ENCODE measurements at places on chromosomes 13 and 19.

DNA sequence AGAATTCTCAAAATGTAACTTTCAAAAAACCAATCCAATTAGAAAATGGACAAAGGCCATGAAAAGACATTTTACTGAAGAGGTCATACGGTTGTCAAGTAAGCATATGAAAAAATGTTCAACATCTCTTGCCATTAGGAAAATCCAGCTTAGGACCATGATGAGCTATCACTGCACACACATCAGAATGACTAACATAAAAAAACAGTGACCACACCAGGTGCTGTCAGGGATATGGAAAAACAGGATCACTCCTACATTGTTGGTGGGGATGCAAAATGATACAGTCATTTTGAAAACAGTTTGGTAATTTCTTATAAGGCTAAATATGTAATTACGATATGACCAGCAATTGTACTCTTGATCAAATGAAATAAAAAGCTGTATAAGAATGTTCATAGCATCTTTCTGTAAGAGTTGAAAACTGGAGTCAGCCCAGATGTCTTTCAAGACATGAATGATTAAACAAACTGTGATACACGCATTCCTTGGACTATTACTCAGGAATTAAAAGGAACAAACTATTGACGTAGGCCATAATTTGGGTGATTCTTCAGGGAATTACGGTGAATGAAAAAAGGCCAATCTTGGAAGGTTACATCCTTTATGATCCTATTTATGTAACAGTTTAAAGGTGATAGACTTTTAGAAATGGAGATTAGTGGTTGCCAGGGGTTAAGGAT, 26.9 kb upstream of the RCBTB2 start:
- no peak for DNase-seq

- peak; percentile 13 for DNase-seq
These were observed 752 bp upstream of the EDNRB start for GRCh38 chr13:77919246-77919920.

DNA sequence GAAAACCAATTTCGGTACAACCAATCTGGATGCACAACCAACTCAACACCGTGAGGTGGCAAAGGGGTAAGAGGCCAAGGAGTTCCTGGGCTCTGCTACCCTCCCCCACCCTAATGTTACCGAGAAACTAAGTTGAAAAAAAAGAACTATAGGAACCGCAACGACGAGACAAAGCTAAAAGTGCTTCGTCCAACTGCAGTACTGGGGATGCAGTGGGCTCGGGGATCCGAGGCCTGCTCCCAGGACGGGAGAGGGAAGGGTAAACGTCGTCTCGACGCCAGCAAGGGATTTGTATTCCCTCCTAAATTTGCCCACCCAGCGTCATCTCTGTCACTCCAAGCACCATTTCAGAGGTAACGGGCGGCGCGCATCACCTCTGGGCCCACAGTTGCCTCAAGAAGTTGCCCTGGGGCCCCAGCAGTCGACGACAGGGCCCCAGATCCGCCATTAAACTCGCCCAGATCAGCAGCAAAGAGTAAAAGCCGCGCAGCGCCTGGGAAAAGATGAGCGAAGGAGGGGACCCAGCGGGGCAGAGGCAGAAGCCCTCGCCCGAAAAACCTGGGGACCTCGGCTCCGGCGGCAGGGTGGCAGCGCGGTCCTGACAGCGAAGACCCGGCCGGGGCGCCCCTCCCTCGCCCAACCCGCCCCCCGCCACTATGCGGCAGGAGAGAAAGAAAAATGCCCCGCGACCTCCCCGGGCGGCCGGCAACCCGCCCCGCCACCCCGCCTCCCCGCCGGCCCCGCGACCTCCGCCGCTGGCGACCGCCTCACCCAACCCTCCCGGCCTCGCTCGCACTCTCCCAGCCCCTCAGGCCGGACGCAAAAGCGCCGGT, 752 bp downstream of the ZMYM5 start:
- DNase-seq: peak; percentile 76

GRCh38 chr13:67100730-67101129, 129.4 kb downstream of the PCDH9 start:
- no peak for DNase-seq

- no peak for DNase-seq
These were observed 822 bp upstream of the RFXAP start for GRCh38 chr13:36817996-36818803.

- no peak for DNase-seq
These were observed 46.1 kb upstream of the TSC22D1 start for GRCh38 chr13:44622261-44622660.

DNA sequence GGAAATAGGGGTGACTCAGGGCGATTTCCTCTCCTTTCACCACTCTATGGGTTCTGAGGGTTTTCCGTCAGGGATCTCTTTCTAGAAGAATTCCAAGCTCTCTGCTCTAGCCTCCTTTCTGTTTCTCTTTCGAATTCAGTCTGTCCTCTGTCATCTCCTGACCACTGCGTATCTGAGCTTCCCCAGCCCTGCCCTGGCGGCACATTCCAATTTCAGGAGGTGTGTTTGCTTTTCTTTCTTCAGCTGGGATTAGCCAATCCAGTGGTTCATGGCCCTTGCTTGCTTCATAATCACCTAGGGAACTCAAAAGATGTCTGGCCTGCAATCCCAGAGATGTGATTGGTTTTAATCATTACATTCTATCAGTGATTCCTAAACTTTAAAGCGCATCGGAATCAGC, 9.4 kb downstream of the IFNL2 start:
- DNase-seq: no peak

DNA sequence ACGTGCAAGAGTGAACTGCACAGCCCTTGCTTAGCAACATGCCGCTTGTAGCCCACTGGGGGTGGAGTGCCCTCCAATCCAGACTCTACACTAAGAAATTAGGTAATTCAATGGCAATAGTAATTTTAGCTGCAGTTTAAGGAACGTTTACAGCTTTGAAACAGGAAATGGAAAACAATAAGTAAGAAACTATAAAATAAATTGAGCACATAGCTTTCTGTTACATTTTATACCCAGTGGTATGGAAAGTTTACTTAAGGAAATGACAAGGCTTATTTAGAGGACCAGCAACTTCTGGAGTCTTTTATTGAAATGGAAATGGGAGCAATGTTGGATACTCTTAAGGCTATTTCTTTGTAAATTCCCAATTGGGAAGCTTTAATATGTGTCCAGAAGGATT, 373.2 kb downstream of the KCNRG start:
- DNase-seq: no peak

- no peak for DNase-seq
These were observed 133.2 kb downstream of the STARD13 start for GRCh38 chr13:33152389-33152788.

- peak; percentile 61 for DNase-seq
These were observed 3.0 kb downstream of the PEG3 start for GRCh38 chr19:56837492-56838023.

GRCh38 chr19:33312065-33312464, 9.7 kb upstream of the CEBPA start:
- DNase-seq: no peak

GRCh38 chr13:109963960-109964563, 177.7 kb upstream of the IRS2 start:
- DNase-seq: no peak

DNA sequence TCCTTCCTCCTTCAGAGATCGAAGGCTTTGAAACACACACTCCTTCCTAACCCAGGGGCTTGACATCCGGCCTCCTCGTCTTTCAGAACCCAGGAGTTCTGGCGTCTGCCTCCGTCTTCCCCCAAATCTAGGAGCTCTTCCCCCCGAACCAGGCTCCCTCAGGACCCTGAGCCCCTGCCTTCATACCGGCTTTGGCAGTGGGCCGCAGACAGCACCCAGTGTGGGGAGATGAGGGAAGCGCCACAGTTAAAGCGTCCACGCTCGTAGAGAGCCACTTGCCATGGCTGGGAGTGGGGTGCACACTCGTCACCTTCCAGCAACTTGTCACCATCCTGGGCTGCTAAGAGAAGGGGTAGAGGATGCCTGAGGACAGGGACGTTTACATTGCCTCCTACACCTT, 3.9 kb upstream of the KLK1 start:
- DNase-seq: no peak

- no peak for DNase-seq
These were observed 46.5 kb downstream of the RFX2 start for GRCh38 chr19:6063576-6064335.

DNA sequence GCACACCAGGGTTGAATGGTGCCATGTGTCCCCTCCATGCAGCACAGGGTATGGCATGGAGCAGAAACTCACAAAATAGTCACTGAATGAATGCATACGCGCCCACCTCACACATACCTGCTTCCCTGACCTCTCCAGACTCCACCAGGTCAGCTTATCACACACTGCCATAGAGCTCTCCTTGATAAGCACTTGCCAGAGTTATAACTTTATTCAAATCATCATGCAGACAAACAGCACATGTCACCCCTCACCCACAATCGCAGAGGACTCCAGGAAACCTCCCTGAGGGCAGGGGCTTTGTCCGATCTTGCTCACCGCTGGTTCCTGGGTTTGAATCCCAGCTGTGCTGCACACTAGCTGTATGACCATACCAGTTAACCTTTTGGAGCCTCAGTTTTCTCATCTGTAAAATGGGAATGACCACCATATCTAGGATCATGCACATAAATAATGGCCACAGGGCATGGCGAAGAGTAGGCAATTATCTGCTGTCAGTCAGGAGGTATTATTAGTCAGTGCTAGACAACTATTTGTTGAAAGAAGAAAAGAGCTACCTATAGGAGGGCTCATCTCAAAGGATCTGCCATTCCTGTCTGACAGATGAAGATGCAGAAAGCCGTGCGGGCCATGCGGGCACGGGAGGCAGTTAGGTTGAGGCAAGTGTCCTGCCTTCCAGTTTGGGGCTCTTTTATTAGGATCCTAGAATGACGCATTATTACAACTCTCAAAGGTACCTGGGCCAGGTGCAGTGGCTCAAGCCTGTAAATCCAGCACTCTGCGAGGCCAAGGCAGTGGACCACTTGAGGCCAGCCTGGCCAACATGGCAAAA, 14.0 kb downstream of the XRCC1 start:
- DNase-seq: peak; percentile 35

- peak; percentile 51 for DNase-seq
These were observed at the start of gene PRKCG for GRCh38 chr19:53881482-53882390. PRKCG (plus strand) TSS chr19:53882197; CDS start chr19:53882495, 298 bp downstream.

DNA sequence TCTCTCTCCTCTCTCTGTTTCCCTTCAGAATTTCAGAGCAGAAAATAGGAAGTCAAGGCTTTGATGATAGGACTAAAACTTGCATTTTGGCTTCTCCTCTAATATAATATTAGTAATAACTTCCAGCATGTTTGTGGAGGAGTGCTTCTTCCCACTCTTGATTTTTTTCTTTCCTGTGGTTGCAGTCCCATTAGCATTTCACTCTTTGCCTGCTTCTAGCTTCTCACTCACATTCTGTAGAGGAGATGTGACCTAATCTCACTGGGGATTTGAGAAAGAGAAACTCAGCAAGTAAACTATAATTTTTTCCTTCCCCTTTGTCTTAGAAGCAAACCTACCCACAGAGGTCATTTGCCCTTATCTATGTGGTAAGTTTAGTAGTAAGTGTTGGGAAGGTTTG, 169.4 kb upstream of the HTR2A start:
- DNase-seq: no peak

DNA sequence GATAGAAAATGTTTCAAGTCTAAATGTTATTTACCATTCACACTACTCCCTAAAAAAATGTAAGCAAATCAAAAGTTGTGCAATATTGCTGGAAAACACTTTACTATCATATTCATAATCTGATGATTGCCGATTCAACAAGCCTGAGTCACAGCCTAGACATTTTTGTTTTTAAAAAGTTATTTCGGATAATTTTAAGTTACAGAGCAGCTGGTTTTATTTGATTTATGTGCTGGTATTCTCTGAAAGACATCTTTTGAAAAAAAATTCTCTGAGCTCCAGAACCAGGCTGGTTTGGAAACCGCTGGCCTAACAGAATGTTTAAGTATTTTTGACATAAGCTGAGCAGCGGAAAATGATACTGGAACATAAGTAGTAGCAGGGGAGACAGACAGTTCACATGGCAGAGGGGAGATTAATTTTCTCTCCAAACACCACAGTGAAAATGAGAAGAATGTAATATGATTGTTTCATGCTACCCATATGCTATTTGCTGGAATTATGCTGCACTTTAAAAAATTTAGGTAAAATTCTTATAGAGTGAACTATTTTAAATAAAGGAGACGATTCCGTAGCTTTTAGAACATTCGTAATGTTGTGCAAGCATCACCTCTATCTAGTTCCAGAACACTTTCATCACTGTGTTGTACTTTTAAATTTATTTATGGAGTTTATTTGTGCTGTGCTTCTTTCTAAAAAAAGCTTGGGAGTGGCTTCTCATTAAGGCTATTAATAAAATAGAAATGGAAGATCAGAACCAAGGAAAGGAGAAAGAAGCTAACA, 36.1 kb downstream of the TBC1D4 start:
- DNase-seq: no peak

- peak; percentile 92 for DNase-seq
These were observed 27.3 kb downstream of the NUMBL start for GRCh38 chr19:40662925-40663694.

- DNase-seq: no peak
These were observed 435.7 kb downstream of the EFNB2 start for GRCh38 chr13:106099765-106100164.

DNA sequence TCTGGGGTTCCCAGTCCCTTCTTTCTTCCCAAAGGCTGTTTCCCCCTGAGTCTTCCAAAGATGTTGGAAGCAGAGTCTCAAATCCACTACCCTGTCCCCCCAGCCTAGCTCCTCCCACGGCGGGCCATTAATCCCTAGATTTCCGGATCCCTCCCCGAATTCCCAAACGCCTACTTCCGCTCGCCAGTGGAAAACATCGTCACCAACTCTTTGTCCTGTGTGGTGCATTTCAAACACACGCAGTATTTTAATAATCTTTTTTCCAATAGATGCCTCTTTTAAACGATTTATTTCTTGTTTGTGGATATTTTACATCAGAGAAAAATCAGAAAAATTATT, 610 bp downstream of the ZNF791 start:
- no peak for DNase-seq

GRCh38 chr19:49718991-49719390, 28.1 kb downstream of the CPT1C start:
- DNase-seq: peak; percentile 14

DNA sequence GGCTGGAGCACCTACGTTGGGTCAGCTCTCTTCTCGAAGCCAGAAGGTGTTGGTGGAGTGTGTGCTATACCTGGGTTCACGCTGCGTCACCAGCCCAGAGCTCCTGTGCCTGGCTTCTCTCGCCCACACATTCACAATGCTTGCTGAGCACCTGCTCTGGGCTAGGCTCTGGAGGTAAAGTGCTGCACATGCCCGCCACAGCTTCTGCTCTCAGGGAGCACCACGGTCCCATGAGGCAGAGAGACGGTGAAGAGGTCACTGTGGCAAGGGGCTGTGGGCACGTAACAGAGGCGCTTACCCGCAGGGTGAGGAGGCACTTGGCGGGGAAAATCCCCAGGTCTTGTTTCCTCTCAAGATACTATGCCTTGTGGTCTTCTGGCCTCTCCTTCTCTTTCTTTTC, 174.2 kb downstream of the TEX29 start:
- no peak for DNase-seq

GRCh38 chr13:109998684-109999533, 212.5 kb upstream of the IRS2 start:
- DNase-seq: no peak

DNA sequence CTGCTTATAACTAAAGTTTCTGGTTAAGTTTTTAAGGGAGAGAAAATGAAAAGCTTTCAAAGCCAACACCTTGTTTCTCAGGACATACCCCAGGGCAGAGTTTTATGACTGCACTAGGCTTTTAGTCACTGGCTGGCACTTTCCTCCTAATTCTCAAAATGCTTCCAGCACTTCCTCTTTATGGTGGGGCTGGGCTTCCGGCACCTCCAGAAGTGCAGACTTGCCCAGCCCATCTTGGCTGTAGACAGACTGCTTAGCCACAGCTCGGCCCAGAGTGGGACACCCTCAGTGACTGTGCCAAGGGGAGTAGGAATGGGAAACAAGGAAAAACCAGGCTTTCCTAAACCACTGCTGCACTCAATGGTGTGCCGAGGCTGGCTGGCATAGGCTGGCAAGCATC, 23.2 kb upstream of the GTF3A start:
- DNase-seq: peak; percentile 66

All from hematopoietic multipotent progenitor cell treated with erythropoietin and hydrocortisone succinate and interleukin-3 and kit ligand, for 6 days (in vitro differentiated cells).